Activated B cell treated with CpG ODN at 0.5 μM for 24 hours (primary cell): ENCODE measurements at places on chromosomes 12 and 14.

DNA sequence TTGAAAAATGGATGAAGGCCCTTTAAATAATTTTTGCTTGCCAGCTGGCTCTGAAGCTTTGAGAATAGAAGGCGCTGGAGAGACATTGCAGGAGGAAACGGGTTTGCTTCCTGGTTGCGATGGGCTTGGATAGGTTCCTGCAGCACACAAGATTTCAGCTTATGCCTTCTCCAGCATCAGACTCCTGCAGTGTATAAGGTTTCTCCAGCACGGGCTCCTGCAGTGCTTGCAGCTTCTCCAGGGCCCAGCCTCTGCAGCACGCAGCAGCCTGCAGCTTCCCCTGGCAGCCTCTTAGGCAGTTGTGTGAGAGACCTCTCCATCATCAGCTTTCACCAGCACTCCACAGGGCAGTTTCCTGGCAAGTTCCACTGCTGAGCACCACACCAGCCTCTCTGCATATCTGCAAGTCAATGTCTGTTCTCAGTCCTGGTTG lies 78.7 kb upstream of the ZDHHC17 start:
- DNase-seq = no peak

DNA sequence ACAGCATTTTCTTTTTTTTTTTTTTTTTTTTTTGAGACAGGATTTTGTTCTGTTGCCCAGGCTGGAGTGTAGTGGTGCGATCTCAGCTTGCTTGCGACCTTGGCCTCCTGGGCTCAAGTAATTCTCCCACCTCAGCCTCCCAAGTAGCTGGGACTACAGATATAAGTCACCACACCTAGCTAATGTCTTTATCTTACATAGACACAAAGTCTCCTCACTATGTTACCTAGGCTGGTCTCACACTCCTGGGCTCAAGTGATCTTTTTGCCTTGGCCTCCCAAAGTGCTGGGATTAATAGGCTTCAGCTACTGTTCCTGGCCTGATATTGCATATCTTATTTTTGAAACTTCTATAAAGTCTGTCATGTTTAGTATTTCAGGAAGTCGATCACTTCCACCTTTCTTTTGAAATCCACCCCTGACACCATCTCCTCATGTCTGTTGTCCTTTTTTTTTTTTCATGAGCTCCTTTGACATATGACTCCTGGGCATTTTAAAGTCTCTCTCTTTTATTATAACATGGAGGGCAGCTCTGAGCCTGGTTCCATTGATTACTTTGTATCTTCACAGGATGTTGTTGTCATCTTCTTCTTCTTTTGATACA lies 5.9 kb upstream of the A2ML1 start:
- DNase-seq = no peak

- DNase-seq = no peak
Measured at GRCh38 chr14:58793131-58793740, 155.5 kb downstream of the DACT1 start.

- no peak for DNase-seq
Measured at GRCh38 chr12:80837342-80837978, 100.3 kb downstream of the LIN7A start.

GRCh38 chr12:132622437-132623071 lies 4.0 kb downstream of the P2RX2 start:
- no peak for DNase-seq

DNA sequence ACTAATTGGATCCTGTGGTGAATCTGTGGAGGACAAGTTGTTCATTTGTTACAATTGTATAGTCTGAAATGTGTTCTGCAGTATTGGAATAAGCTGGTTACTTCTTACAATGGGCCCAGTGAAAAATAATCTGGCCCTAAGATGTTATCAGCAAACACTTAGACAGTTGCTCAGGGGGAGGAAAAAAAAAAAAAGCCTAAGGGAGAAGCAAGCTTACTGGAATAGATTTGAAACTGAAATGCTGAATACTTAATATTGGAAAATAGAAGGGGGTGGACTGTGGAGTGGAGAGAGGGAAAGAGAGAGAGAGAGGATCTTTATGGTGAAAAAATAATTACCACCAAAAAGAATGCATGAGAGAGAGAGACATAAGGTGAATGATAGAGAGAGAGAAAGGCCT lies 4.0 kb downstream of the FOXG1 start:
- DNase-seq = no peak

- DNase-seq = no peak
Measured at GRCh38 chr12:49867570-49868341, 24.9 kb upstream of the BCDIN3D start.

DNA sequence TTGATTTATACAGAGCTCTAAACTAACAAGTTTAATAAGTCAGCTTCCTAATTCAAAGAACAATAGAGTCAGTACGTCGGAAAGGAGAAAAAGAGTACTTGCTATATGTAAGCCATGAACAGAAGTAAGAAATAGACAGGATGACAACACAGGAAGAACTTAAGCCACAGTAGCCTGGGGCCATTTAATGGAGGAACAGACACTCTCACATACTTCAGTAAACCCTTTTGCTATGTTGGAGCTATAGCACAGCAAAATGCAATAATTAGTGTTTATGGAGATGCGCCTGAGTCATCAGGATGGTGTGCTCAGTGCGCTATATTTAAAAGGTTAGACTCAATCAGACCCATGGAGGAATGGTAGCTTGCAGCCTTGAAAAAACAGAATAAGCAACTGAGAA lies 61.0 kb downstream of the SRGAP1 start:
- DNase-seq = no peak

- DNase-seq = no peak
Measured at GRCh38 chr14:97074856-97075255, 277.7 kb downstream of the VRK1 start.

DNA sequence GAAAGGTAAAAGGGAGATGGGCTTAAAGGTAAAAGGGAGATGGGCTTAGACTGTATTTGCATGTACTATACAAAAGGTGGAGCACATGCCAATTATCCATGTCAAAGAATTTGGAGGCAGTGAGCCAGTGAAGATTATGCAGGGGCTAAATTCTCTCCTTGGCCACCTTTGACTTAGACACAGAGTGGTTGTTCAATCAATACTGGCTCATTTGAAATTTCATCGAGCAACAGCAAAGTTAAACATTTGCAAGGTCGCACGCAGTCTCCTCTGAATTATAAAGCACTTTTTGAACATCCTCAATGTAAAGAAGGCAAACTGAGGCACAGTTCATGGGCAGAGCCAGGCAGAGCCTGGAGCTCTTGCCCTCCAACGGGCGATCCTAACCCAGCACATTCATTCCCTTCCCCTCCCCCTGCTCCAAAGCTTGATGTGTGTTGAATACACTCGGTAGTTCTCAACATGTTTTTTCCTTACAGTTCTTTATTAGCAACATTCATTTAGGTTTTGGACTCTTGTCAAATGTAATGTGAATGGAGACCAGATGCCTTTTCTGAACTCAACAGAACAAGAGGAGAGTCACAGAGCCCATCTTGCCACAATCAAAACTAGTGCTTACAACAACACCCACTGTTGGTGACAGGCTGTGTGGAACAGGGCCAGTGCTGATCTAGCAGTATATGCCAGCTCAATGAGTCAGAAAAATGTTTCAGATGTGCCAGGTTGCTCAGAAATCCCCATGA lies 169.7 kb upstream of the G2E3 start:
- no peak for DNase-seq

DNA sequence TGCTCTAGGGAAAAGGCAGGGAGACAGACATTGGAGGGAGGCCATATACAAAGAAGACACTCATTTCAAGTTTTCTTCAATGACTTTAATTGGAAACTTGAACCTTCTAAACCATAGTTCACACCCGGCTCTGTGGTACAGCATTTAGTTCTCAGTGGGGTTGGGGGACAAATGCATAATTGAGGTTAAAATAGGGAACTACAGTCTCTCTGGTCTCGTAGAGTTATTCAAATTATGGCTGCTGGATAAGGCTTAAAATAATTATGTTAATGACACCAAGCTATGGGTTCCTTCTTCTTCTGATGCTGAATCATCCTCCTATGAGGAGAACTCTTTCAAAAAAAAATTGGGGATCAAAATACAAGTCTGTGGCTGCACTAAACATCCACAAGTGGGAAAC lies 3.8 kb upstream of the RPAP3 start:
- no peak for DNase-seq

- DNase-seq = no peak
Measured at GRCh38 chr12:93738199-93739058, 61.3 kb downstream of the CRADD start.

- no peak for DNase-seq
Measured at GRCh38 chr12:87804386-87804785, 224.8 kb downstream of the C12orf50 start.

DNA sequence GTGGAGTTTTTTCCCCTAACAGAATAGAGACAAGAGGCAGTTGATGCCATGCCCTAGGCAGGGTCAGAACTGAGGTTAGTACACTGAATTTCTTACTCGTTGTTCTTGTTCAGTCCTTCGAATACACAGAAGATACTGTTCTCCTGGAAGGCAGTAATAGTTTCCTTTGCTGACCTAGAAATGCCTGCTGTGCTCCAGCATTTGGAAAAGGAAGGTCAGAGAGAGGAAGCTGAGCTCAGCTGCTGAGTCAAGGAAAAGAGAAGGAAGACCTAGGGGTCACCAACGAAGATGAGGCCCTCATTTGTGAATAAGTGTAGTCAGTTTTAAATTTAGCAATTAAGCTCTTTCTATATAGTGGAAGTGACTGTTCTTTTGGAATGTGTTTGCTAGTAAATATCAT lies 100.1 kb downstream of the CRADD start:
- no peak for DNase-seq

DNA sequence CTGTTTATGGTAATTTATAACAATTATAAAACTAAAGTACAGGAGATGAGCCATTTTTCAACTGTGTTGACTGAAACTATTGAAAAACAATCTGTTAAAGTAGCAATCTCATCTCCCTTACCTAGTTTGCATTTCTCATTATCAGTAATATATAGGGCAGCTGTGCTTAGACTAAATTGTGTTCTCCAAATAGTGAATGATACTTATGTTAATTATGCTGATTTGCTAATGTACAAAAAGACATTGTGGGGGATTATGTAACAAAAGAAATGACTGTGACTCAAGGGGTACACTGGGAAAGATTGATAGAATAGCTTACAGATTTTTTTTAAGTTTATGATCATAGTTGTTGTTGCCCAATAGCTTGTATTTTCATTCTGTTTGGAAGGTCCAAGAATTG lies 207.7 kb downstream of the FUT8 start:
- DNase-seq = no peak

DNA sequence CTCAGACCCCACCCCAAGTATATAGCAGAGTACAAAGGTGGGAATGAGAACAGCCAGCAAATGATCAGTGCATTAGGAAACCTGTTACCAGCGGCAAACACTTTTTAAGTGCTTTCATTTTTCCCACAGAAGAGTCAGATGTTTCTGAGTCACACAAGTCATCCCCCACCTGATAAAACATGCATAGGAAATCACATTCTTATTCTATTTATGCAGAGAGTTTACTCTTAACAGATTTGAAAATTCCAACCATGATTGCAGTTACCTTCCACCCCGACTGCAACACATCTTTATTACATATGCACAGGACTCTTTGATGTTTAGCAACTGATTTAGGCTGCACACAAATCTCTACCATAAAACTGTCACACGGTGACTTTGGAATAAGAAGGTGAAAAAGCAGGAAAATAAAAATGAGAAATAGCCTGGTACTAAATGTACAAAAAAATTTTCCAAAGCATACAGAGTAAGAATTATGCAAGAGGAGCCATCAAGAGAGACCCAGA lies 236.4 kb downstream of the PAWR start:
- no peak for DNase-seq

DNA sequence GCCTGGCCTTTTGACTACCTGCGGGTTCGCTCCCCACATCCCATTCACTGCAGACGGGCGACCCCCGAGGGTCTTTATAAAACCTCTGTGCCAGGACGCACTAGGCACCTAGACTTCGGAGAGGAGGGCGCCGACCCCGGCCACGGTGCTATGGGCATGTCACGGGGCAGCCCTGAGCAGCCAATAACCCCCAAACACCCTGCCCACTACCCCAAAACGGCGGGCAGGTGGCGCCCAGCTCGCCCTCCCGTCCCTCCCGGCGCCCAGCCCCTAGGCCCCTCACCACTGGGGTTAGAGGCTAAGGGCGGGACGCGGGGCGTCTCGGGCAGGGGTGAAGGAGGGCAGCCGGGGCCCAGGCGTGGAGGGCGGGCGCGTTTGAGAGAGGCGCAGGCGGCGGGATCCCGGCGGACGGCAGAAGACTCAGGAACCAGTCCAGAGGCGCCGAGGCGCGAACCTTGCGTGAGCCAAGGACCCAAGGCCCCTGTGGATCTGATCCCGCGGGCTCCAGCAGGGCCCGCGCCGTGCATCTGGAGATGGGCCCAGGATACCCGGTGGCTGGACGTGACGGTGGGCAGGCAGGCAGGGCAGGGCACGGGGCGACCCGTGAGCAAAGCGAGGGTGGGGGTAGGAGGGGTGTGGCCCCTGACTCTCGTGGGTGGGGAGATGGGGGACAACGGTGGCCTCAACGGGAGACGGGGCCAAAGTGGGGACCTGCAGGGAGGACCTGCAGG lies 11.1 kb downstream of the KRT85 start:
- DNase-seq = no peak

DNA sequence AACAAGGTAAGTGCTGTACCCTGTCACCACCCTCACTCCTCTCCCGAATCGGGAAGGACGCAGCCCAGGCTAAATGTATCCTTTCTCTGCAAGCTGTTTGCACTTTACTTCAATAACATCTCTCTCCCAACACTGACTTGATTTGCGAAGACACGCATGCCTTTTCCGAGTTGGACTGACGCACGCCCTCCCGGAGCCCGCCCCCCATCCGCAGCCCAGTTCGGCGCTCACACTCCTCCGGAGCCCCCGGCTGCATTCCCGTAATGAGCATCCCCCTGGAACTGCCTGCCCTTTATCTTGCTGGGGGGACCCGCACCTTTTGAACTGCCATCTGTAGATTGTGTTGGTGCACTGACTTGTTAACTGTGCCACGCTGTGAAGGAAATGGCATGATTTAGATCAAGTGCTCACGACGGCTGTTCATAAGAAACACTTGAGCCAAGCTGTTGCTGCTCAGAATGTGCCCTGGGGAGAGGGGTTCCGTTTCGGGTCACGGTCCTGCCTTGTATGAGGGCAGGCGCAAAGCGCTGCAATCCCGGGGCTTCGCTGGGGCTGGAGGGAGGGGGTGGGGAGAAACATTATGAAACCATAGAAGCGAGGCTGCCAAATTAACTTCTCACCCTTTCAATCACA lies 176.6 kb upstream of the CDKN3 start:
- DNase-seq = no peak

DNA sequence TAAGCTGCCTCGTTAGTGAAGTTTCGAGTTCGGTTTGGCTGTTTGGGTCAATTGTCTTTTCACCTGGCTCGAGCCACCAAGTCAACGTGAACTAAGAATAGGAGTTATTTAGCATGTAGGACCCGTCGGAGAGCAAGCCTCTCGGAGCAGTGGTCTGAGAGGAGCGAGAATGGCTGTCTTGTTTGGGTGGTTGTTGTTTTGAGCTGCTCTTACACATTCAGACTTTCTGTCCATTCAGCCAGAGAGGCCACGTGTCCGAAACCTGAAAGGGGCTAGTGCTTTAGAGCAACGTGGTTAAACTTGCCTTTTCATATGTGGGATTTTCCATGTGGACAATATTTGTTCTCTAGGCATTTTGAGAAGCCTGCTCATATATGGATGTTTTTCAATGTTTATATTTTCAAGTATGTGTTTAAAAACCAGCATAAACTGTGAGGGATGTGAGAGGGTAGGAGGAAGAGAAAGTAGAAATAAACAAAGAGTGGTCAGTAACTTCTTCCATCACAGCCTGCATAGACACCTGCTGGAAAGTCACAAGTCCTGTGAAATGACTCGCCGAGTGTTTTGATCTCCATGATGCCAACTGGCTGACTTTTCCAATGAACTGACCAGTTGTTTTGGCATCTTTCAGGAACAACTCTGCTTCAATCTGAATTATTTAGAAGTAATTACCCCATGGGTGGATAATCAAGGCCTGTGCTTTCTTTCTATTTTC lies 221.0 kb downstream of the ASCL1 start:
- no peak for DNase-seq

- no peak for DNase-seq
Measured at GRCh38 chr12:57868221-57868620, 21.7 kb upstream of the CTDSP2 start.
